ENCODE measurements at places on chromosomes 7 and 10.

- no peak overlapping the region for H3K4me3 ChIP-seq
- DNase-seq: no peak
- peaks cover 11% of the 10 kb centered on the region for H3K4me1 ChIP-seq
- H3K27ac ChIP-seq: peak overlapping the region; percentile 34
- no peaks in the 10 kb centered on the region for H3K27me3 ChIP-seq
Observed at GRCh38 chr10:11993834-11994468, 48.7 kb downstream of the UPF2 start.

DNA sequence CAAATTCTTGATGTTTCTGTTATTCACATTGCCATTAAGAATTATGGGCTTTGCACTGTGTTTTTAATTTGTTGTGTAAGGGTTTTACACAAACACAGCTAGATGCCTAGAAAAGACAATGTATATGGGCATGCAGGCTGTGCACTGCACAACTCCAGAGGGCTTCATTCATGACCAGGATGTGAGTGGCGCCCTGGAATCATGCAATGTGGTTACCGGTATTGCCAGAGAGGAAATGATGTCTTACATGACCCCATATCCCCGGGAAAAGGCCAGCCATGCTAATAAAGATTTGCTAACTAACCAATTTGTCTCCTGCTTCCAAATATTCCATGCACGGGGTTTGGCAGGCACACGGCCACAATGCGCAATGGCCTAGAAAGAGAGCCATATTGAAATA lies 16.9 kb downstream of the KCNMA1 start:
- H3K4me1 ChIP-seq: no peaks in the 10 kb centered on the region
- no peak overlapping the region for H3K4me3 ChIP-seq
- DNase-seq: no peak
- no peaks in the 10 kb centered on the region for H3K36me3 ChIP-seq

GRCh38 chr10:69486922-69487730 lies 35.9 kb downstream of the TSPAN15 start:
- no peaks in the 10 kb centered on the region for H3K4me1 ChIP-seq
- H3K36me3 ChIP-seq: no peaks in the 10 kb centered on the region
- H3K4me3 ChIP-seq: no peak overlapping the region
- no peak overlapping the region for H3K27ac ChIP-seq

DNA sequence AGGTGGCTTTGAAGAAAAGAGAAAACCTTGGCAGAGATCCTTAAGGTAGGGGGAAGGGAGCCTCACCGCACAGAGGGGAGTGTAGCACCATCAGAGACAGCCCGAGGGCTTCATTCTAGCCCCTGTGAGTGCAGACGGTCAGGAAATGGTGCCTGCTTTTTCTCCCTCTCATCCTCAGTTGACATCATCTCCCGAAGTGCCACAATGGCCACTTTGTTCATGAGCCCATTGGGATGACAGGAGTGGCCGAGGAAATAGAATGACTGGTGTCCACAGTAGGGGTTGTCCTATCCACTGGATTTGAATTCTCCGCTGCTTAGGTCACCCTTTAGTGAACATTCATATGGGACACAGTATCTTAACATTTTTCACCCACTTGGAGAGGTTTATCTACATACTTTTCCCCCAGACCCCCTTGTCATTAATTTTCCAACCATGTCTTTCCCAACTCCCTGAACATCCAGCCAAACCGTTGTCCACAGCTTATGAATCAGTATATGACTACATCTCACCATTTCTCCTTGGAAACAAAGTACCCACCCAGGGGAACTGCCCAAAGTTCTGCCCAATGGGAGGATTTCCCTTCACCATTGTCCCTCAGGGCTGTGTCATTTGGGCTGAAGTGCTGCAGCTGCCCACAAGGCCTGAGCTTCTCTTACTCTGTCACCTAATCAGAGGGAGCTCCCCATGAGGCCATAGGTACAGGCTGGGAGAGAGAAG lies 108.8 kb downstream of the ADCY1 start:
- no peaks in the 10 kb centered on the region for H3K4me1 ChIP-seq
- H3K27me3 ChIP-seq: no peaks in the 10 kb centered on the region
- no peaks in the 10 kb centered on the region for H3K36me3 ChIP-seq
- H3K4me3 ChIP-seq: no peak overlapping the region

GRCh38 chr7:111368381-111369065 lies 193.8 kb downstream of the IMMP2L start:
- no peaks in the 10 kb centered on the region for H3K36me3 ChIP-seq
- no peak overlapping the region for H3K4me3 ChIP-seq
- H3K27me3 ChIP-seq: no peaks in the 10 kb centered on the region
- H3K27ac ChIP-seq: no peak overlapping the region

DNA sequence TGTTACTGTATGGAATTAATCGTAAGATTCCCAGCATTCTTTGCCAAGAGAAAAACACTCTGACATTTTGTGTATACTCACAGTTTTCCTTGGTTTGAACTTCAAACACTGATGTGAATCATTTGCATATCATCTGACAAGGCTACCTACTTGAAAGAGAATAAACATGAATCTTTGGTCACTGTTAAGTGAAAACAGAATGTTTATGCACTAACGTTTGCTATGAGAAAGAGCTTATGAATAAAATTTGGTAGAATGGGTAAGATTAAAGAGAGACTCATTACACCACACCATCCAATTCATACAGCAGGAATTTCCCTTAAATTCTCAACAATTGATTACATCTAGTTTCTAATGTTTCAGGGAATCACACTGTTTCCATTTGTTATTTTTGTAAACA lies 46.6 kb downstream of the MACC1 start:
- no peaks in the 10 kb centered on the region for H3K4me1 ChIP-seq
- H3K27ac ChIP-seq: no peak overlapping the region
- no peak for DNase-seq
- H3K27me3 ChIP-seq: no peaks in the 10 kb centered on the region
- H3K4me3 ChIP-seq: no peak overlapping the region

DNA sequence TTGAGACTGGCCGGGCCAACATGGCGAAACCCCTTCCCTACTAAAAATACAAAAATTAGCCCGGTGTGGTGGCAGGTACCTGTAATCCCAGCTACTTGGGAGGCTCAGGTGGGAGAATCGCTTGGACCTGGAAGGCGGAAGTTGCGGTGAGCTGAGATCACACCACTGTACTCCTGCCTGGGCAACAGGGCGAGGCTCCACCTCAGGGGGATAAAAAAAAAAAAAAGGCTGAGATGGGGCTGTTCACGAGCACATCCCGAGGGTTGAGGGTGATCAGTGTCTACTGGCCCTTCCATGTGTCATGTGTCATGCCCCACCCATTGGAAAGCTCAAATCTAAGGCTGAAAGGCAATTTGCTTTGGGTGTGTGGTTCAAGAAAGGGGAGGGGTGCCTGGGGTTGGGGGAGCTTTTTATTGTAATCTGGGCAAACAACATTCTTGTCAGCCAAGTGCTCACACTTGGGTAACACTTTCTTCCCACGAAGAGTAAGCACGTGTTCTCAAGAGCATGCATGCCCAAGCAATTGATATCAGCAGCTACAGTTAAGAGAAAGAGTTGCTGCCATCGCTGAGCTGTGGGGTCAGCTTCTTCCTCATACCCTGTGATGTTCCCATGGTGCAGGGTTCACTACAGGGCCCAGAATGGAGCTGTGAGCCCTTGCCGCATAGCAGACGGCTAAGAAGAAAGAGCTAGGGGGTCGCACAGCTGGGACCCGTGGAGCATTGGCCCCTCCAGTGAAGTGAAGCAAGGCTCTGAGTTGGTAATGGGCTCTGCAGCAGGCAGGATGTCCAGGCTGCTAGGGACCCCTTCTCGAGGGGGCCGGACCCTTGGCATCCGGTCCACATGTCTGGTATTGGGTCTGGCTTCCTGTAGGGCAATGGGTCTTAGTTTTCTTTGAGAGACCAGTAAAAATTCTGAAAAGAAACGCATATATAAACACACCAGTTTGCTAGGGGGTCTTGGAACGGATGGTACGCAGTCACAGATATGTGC lies 9.9 kb upstream of the ACSL5 start:
- DNase-seq: no peak
- H3K36me3 ChIP-seq: no peaks in the 10 kb centered on the region
- H3K27ac ChIP-seq: no peak overlapping the region
- H3K27me3 ChIP-seq: peaks cover 8% of the 10 kb centered on the region

- H3K4me1 ChIP-seq: peaks cover 3% of the 10 kb centered on the region
- DNase-seq: no peak
- peaks cover 4% of the 10 kb centered on the region for H3K27me3 ChIP-seq
- no peaks in the 10 kb centered on the region for H3K36me3 ChIP-seq
Observed at GRCh38 chr7:93980744-93981479, 23.2 kb downstream of the BET1 start.

GRCh38 chr7:47380325-47381133 lies 201.4 kb downstream of the TNS3 start:
- no peaks in the 10 kb centered on the region for H3K4me1 ChIP-seq
- no peaks in the 10 kb centered on the region for H3K27me3 ChIP-seq
- H3K4me3 ChIP-seq: no peak overlapping the region
- H3K36me3 ChIP-seq: no peaks in the 10 kb centered on the region
- DNase-seq: no peak

DNA sequence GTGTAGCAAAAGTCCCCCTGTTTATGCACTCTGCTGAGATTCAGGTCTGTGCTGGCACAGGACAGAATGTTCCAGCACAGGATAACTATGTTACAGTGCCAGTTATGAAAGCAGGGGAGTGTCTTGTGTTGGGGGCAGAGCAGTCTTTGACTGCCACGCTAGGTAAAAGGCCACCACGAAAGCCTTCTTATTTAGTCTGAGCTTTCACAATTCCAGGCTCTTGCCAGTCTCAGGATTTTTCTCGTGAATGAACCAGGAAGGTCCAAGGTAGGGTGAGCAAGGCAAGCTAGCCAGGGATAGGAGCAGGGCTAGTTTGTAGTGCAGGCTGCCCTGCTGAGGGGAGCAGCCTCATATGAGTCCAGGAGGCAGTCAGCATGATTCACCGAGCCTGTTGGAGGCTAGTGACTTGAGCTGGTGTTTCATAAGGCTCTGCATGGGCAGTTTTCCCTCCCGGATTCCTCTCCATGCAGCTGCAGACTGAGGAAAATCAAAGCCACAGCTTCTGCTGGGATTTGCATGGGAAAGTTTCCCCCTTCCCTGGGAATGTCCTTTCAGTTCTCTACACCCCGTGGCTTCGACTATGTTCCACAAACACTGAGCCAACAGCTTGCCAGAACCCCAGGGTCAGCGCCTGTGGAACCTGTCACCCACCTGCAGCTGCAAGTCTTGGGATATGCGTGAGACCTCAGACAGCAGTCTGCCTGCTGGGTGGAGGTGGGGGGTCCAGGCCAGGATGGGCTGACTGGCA lies 112.3 kb downstream of the JCAD start:
- no peak overlapping the region for H3K27ac ChIP-seq
- H3K4me3 ChIP-seq: no peak overlapping the region
- no peaks in the 10 kb centered on the region for H3K36me3 ChIP-seq

DNA sequence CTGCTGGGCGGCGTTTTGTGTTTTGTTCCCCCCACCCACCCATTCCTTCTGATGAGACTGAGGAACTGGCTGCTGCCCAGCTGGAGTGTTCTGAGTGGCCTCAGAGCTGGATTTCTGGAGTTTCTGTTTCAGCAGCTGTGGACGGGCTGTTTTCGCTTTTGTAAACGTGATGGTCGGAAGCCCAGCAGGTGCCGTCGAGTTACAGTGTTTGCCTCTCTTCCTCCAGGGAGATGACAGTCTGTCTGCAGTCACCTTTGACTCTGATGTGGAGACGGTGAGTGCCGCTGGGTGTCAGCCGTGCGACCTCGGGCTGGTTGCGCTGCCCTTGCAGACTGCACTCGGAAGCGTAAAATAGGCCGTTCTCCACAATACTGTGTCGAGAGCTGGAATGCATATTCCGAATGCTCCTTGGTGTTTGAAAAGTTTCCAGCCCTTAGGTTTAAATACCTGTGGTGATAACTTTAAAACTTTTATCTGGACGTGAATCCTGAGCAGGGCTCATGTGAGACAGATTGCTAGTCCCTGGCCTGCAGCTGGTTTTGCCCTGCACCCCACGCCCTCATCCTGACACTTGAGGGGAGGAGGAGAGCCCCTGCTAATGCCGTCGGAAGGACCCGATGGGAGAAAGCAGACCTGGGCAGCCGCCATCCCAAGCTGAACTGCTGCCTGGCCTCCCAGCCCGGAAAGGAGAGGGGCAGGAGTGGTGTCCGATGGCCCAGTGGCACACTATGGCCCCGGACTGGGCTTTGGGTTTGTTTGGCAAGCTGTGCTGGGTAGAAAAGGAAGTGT lies 8.3 kb downstream of the IQCE start:
- no peak overlapping the region for H3K4me3 ChIP-seq
- no peaks in the 10 kb centered on the region for H3K36me3 ChIP-seq
- no peak for DNase-seq
- H3K27ac ChIP-seq: no peak overlapping the region
- peaks cover 5% of the 10 kb centered on the region for H3K4me1 ChIP-seq

- H3K27ac ChIP-seq: no peak overlapping the region
- H3K36me3 ChIP-seq: no peaks in the 10 kb centered on the region
- H3K4me3 ChIP-seq: no peak overlapping the region
- no peaks in the 10 kb centered on the region for H3K4me1 ChIP-seq
Observed at GRCh38 chr10:97904018-97904381, 54.4 kb downstream of the GOLGA7B start.

- no peaks in the 10 kb centered on the region for H3K4me1 ChIP-seq
- H3K27ac ChIP-seq: no peak overlapping the region
- no peaks in the 10 kb centered on the region for H3K27me3 ChIP-seq
- no peak overlapping the region for H3K4me3 ChIP-seq
- H3K36me3 ChIP-seq: no peaks in the 10 kb centered on the region
Observed at GRCh38 chr10:85204814-85205213, 876.4 kb downstream of the CCSER2 start.

DNA sequence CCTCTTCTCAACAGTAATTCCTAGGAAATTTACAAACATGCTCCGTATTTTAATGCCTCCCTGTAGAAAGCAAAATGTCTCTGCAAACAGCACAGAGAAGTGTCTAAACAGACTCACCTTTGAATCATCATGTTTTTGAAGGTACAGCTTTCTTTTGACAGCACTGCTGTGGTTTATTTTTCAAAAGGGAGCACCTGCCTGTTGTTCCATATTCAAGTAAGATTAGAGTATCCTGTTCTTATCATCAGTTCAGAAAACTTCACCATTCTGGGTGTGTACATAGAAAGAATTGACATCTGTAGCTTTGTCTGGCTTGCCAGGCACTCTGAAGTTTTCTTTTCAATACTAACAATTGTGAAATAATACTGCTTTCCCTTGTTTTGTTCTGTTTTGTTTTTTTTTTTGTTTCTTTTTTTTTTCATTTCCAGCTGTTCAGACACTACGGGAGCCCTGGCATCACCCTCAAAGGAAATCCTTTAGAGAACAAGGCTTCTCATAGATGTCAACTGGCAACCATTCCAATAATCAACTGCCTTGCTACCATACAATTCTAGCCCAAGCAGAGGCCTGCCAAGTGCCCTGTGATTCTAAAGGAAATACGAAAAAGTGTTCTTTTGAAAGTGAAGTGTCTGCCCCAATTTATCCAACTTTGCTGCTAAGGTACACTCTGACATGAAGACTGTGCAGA lies 275.9 kb downstream of the PRPF18 start:
- no peak overlapping the region for H3K27ac ChIP-seq
- peaks cover 14% of the 10 kb centered on the region for H3K27me3 ChIP-seq
- H3K36me3 ChIP-seq: no peaks in the 10 kb centered on the region
- no peak overlapping the region for H3K4me3 ChIP-seq

All from activated T-helper 2 cell treated with anti-CD3 and anti-CD28 coated beads, Interferon-gamma antibody, Interleukin-2, Interleukin-4, amounts not matched to agents 10 μg/mL and 5 μg/mL and 100 μg/mL, durations not matched to agents 14 hours and 24 hours and 36 hours (primary cell).